ENCODE measurements at places on chromosomes 16 and 17. TPM values are rescaled to one million over a fixed set of nuclear protein-coding genes. Genes with fewer than 3 reads are reported as not detected.

DNA sequence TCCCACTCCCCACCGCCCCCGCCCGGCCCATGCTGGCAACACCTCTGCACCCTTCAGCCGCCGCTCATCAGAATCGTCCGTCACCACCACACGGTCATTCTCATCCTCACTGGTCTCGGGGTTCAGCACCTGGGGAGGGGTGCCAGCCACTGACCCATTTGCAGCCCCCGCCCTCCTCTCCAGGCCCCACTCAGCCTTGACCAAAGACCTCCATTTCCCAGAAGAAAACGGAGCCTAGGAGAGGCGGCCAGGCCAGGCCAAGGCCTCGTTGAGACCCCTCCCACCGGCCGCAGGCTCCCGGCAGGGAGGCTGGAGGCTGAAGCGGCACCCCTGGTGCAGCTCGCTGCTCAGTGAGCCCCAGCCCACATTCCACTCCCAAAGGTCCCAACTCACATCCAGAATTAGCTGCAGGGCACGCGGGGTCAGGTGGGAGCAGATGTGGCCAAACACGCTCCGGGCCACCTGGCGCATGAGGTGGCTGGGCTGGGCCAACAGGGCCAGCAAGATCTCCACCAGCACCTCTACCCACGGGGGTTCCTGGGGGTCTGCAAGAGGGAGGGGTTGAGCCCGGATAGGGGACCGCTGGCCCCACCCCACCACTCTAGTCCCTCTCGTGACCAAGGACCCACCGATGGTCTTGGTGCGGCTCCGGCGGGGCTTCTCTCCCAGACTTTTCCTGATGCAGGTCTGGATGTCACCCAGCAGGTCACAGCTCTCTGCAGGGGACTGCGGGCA, 9.8 kb downstream of the MYBBP1A start:
- no peak for DNase-seq

DNA sequence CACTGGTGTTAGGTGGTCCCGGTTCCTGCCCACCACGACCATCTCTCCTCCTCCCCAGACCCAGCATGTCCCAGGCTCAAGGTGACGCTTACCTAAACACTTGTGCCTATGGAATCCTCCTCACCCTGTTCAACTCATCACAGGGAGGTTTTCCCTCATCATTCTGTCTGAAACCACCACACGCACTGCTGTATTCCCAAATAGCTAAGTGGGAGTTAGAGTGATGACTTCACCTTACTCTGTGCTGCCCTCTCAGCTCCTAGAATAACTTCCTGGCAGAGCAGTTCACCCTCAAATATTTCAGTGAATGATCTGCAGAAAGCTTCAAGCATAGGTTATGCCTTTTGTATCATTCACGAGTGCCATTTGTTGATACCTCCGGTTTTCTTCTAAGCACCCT, 216.5 kb downstream of the CPPED1 start:
- DNase-seq: no peak

- DNase-seq: no peak
Measured at GRCh38 chr17:31393749-31394146, 2.3 kb downstream of the RAB11FIP4 start.

The ATAD5 gene
- total RNA-seq: 4.5 TPM

The SLFN12L gene
- total RNA-seq: 1.4 TPM
